ENCODE measurements at places on chromosomes 1 and 21. TPM values are rescaled to one million over a fixed set of nuclear protein-coding genes. Genes with fewer than 3 reads are reported as not detected.

C1orf94 gene
- total RNA-seq = under 0.01 TPM

TDRD5 gene
- 2.9 TPM for total RNA-seq

DNAJC6 gene
- 120 TPM for total RNA-seq

KCNE1 gene
- 0.41 TPM for total RNA-seq

SDC3 gene
- 57.1 TPM for total RNA-seq

RPE65 gene
- total RNA-seq = 0.41 TPM

ANKRD65 gene
- total RNA-seq = 1.2 TPM
